NCI-H2171 (cell line): ENCODE measurements at places on chromosomes 16 and 17.
A peak's percentile ranks its signal among the peaks of the same experiment; 100 is the strongest.

DNA sequence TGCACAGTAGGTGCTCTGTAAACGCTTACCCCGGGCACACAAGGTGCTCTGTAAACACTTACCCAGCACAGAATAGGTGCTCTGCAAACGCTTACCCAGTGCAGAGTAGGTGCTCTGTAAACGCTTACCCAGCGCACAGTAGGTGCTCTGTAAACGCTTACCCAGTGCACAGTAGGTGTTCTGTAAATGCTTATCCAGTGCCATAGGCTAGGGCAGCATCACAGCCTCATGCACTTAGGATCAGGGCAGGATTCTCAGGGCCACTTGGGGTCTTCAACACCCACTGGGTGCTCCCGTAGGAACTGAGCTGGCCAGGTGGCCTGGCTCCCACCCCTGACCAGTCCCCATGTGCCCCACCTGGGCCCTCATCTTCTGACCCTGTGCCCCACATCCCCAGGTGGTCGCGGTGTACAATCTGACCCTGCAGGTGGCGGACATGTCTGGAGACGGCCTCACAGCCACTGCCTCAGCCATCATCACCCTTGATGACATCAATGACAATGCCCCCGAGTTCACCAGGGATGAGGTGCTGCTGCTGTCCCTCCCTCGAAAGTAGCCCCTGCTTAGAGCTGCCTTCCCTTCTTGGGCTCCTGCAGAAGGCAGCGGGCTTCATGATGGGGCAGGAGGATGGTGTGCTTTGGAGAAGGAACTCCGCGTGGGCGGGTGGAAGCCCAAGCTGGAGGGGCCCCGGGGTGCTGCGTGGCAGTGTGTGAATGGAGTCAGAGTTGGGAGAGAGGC is 13.1 kb downstream of the SLC22A31 start:
- DNase-seq: no peak

GRCh38 chr17:8867361-8867981 is at the start of gene PIK3R6:
PIK3R6 (minus strand) TSS chr17:8867674; CDS start chr17:8849794, 17,880 bp downstream.
- no peak for DNase-seq

DNA sequence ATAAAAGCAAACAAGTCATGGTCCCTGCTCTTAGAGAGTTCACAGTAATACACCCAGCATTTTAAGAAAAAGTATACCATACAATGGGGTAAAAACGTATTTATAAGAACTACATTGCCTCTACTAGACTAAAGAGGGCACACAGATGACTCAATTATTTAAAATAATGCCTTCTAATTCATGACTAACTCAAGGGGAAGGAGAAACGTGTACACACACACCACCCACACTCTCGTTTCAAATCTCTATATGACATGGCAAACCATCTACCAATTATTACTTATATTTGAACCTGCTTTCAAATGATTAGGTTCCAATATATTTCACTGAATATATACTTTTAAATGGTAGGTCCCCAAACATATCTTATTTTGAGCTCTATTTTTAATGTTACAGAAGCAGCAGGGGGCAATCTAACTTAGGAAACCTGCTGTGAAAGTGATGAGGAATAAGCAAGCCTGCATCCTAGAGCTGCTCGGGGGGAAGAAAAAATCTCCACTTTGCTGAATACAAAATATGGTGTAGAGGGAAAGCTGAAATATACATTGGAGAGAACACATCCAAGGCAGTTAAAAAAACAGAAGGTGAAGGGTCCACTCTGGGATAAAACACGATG is 232.4 kb upstream of the PSMD7 start:
- DNase-seq: no peak

DNA sequence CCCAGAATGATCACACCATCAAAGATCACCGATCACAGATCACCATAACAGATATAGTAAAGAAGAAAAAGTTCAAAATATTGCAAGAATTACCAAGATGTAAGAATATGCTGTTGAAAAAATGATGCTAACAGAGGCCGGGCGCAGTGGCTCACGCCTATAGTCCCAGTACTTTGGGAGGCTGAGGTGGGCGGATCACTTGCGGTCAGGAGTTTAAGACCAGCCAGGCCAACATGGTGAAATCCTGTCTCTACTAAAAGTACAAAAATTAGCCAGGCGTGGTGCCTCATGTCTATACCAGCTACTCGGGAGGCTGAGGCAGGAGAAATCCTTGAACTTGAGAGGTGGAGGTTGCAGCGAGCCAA is 53.2 kb downstream of the CPPED1 start:
- no peak for DNase-seq

GRCh38 chr17:76550712-76551615 is 11.1 kb downstream of the PRCD start:
- DNase-seq: no peak

DNA sequence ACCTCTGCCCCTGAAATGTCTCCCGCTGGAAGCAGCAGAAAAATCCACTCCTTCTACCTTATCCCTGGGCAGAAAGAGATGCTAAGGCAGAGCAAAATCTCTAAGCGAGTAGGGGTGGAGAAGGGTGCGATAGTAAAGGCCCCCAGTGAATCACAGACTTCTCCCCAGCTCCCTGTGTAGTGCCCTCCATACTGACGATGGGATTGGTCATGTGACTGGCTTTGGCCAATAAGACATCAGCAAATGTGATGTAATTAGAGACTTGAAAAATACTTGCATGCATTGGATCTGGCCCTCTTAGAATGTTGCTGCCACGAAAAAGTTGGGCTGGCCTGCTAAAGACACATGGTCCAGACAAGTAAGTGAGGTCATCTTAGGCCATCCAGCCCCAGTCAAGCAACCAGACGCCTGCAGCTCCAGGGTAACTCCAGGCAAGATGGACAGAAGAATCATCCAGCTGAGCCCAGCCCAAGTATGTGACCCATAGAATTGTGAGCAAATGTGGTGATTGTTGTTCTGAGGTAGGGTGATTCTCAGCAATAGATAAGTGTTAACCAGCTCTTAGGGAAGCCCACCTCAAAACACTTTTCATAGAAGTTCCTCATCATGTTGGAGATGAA is 36.0 kb downstream of the HASPIN start:
- DNase-seq: no peak

DNA sequence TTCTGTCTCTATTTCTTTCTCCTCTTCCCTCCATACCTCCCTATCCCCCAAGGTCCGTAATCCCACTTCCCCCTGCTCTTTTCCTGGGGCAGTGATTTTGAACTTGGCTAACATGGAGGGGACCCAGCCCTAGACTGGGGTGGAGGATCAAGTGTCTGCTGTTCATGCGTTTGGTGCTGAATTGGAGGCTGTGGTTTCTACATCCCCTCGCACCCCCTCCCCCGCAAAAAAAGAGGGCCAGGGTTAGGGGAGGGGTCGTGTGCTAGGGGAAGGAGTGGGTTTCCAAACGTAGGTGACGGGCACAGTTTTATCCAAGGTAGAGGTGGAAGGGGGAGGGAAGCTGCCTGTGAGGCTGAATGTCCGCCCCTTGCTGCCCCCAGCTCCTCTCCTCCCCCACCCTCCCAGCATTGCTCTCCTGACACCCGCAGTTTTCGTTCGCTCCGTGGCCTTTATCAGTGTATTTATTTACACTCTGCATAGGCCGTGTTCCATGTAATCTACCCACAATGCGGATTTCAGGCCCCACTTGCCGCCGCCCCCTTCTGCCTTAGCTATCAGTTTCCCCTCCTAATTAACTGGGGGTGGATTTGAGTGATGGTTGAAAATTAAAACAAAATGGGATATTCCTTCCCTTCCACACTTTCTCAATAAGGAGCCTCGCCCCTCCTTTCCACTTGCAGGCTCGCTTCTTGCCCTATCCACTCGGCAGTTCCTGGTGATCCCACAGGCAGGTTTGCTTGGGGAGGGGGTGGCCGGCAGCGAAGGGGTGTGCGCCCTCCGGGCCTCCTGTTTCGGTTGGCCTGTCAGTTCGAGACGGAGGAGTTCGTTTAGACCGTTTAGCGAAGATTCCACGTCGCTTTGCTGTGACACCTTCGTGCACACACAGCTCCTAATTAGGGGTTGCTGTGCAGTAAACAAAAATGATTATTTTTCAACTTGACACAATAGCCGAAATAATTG is 2.0 kb downstream of the GNAO1 start:
- no peak for DNase-seq

- no peak for DNase-seq
Observed at GRCh38 chr17:29451121-29451742, 61.1 kb downstream of the TAOK1 start.

DNA sequence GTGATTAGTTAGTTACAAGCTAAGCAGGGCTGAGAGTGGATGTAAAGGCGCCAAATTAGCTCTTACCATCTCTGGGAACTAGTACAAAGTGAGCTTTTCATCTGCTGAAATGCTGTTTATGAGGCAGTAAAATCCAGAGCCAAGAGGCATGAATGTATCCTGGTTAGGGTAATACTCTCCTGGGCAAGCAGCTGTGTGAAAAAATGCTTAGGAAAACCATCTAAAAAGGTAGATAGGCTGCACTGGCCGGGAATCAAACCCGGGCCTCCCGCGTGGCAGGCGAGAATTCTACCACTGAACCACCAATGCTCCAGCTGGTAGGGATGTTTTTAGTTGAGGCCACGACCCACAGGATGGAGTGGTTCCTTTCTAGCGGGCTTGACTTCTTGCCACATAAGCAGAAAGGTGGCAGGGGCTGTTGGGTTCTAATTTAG is 23.0 kb downstream of the VAC14 start:
- no peak for DNase-seq

DNA sequence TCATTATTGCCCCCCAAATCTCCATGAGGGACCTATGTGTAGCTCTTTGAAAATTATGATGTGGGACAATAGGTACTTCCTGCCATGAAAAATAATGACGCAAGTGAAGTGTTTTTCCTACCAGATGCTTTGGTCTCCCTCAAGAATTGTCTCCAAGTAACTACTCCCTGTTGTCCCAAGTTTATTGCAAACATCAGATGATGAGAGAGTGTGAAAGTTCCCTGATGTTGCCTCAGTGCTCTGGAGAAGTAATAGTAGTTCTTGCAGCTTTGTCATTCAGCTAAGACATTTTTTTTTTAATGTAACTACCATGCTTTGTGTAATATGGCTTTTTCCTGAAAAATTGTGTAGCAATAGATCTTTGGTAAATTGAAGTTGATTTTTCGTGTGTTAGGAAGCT is 20.1 kb downstream of the LPCAT2 start:
- no peak for DNase-seq

DNA sequence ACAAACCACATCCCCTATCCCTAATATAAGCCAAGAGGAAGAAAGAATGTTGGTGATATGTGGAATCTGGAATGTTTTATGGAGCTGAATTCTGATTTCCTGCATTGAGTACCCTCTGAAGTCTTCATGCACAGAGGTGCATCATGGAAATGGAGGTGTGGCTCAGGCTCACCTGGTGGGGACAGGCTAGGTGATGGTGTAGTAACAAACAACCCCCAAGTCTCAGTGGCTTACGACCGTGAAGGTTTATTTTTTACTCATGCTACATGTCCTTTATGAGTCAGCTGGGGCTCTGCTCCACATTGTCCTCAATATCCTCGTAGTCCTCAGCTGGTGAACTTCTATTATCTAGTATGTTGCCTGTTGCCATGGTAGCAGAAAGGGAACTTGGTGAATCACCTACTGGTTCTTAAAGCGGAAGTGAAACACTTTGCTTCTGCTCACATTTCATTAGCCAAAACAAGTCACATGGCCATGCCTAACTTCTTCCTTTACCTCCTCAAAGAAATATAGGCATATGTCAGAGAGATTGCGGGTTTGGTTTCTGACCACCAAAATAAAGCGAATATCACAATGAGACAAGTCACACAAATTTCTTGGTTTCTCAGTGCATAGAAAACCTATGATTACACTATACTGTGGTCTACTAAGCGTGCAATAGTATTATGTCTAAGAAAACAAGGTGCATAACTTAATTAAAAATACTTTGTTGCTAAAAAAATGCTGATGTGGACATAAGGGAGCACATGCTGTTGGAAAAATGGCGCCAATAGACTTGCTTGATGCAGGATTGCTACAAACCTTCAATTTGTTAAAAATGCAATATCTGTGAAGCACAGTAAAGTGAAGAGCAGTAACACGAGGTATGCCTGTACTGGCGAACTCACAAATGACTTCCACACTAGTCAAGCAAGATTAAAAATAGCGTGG is at the start of gene PMFBP1:
PMFBP1 (minus strand) TSS at position 51 of the 930 bp plus-strand sequence. CDS start 947 bp downstream, outside the sequence.
- DNase-seq: no peak

- DNase-seq: peak; percentile 39
Observed at GRCh38 chr17:30292286-30292858, 628 bp upstream of the BLMH start.

DNA sequence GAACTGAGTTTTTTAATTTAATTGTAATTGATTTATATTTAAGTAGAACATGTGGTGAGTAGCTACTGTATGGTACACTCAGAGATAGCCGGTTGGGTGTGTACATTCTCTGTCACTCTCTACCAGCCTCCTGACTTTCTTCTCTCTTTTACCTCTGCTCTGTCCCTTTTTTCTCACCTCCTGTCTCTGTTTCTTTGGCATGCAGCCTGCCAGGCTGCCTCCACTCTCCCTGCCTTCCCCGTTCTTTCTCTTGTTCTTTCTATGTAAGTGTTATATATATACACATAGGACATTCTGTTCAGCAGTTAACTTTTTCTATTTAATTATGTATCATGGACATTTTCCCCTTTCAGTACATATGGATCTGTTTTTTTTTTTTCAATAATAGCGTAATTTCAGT is 50.8 kb downstream of the MRTFB start:
- DNase-seq: no peak

DNA sequence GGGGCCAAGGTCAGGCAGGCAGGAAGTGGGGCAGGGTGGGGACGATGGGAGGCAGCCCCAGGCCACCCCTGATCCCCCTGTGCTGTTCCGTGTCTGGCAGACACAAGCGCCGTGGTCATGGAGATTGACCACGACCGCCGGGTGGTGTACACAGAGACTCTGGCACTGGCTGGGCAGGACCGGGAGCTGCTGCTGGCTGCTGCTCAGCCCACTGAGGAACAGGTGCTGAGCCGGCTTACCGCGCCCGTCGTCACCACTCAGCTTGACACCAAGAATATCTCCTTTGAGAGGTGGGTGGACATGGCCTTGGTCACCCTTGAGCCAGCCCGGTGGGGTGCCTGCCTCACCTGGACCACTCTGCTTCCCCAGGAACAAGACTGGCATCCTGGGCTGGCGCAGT is 13.7 kb downstream of the CORO6 start:
- no peak for DNase-seq

- no peak for DNase-seq
Observed at GRCh38 chr16:66735891-66736290, 15.5 kb downstream of the DYNC1LI2 start.
